ENCODE measurements at places on chromosomes 13 and 19.

- no peak for DNase-seq
Measured at GRCh38 chr19:15137777-15138176, 30.6 kb downstream of the SYDE1 start.

DNA sequence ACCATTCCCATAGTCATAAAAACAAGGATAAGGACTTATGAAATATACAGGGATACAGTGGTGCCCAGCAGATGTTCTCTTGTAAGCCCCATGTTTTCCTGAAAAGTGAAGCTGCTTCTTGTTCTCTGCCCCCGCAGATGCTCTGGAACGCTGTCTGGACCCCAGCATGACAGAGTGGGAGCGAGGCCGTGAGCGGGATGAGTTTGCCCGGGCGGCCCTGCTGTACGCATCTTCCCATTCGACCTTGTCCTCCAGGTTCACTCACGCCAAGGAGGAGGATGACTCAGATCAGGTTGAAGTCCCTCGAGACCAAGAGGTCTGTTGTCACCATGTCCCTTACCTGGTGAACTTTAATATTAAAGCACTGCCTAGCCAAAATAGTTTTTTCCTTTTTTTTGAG lies 20.3 kb upstream of the WDR88 start:
- DNase-seq: no peak

- no peak for DNase-seq
Measured at GRCh38 chr19:28929006-28929405, 283.9 kb downstream of the UQCRFS1 start.

- DNase-seq: no peak
Measured at GRCh38 chr19:7978179-7978825, 27.1 kb downstream of the ELAVL1 start.

DNA sequence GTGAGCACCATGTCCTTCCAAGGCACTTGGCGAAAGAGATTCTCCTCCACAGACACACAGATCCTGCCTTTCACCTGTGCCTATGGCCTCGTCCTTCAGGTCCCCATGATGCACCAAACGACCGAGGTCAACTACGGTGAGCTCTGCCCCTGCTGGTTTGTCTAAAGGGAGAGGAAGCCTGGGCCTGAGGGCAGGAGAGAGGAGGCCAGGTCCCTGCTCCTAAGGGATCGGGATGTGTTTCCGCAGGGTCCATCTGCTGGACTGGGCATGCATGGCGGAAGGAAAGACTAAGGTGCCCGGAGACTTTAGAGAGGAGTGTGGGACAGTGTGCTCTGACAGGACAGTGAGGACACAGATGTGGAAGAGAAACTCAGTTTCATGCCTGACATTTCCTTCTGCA lies 7.6 kb downstream of the SERPINE3 start:
- no peak for DNase-seq

GRCh38 chr19:30408734-30409301 lies 36.6 kb downstream of the ZNF536 start:
- DNase-seq: no peak

DNA sequence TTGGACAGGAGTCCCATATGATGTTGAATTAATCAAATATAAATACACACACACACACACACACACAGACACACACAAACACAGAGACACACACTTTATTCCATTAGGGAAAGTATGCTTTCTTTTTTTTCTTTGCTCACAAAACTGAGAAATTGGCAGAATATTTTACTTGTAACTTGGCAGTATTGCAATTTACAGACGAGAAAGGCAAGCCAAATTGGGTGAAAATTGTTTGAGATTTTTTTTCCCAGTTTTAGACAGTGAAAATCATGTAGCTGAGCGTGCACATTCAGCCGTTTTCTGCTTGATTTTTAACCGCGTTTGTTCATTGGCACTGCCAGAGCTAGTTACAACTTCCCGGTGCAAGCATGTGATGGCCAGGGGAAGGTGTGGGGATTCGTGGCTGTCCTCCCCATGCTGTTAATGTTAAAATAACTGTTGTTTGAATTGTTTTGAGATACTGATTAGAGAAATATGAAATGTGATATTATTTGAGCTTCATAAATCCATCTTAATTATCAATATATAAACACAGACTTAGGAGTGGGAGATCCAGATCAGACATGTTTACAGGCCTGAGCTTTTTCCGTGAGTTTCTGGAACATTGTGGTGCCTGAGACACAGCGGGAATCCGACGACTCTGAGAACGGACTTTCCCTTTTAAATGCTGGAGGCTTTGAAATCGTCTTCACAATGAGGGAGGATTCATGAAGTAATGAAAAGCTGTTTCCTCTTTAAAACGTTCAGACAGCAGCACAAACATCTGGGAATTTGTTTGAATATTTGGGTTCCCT lies 125.5 kb downstream of the KCNRG start:
- no peak for DNase-seq

GRCh38 chr13:111901267-111901915 lies 165.6 kb upstream of the SOX1 start:
- DNase-seq: no peak

DNA sequence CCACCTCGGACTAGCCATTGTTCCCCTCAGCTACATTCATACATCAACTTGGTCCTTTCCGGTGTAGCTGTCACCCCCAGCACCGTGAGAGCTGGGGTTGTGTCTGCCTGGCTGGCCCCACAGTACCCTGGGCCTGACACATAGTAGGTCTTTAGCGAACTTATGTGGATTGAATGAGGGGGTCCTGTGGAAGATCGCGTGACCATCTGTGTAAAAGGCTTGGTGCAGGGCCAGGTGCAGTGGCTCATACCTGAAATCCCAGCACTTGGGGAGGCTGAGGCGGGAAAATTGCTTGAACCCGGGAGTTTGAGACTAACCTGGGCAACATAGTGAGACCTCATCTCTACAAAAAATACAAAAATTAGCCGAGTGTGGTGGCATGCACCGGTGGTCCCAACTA lies 2.0 kb downstream of the SMARCA4 start:
- no peak for DNase-seq

DNA sequence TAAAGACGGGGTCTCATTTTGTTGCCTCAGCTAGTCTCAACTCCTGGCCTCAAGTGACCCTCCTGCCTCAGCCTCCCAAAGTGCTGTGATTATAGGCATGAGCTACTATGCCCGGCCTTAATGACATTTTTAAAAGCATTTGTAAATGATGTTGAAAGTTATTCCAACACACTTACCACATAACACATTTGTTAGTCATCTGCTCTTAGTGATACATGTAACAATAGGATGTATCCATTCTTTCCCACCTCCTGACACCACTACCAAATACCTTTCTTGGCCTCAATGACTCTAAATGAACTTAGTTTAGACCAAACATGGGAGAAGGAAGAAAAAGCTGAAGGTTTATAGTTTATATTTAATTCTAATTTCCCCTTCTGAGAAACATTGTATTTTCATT lies 59.8 kb upstream of the MEDAG start:
- DNase-seq: no peak

DNA sequence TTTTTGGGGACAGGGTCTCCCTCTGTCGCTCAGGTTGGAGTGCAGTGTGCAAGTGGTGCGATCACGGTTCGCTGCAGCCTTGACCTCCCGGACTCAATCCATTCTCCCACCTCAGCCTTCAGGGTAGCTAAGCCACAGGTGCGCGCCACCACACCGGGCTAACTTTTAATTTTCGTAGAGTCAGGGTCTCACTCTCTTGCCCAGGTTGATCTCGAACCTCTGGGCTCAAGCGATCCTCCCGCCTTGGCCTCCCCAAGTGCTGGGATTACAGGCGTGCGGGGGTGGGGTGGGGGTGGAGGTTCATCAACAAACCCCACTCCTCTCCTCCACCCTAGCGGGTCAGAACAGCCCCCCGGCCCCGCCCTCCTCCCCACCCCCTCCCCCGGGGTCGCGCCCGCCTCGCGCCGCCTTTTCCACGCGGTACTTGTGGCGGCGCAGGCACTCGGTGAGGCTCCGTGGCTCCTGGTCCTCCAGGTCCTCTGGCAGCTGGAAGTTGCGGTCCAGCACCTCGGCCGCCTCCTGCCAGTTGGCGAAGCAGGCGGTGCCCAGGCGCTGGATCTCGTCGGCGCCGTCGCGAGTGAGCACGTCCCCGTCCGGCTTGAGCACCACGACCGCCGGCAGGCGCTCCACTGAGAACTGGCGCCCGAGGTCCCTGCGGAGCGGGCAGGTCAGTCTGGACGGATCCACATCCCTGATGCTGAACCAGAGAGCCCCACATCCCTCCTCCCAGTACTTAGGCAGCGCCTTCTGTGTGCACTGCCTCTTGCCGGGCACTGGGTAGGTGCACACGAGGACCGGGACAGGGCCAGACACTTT lies 5.2 kb downstream of the NXNL1 start:
- DNase-seq: no peak

- DNase-seq: no peak
Measured at GRCh38 chr19:18119717-18120105, 22.1 kb downstream of the MAST3 start.

- DNase-seq: no peak
Measured at GRCh38 chr13:71785361-71785760, 81.6 kb downstream of the DACH1 start.

DNA sequence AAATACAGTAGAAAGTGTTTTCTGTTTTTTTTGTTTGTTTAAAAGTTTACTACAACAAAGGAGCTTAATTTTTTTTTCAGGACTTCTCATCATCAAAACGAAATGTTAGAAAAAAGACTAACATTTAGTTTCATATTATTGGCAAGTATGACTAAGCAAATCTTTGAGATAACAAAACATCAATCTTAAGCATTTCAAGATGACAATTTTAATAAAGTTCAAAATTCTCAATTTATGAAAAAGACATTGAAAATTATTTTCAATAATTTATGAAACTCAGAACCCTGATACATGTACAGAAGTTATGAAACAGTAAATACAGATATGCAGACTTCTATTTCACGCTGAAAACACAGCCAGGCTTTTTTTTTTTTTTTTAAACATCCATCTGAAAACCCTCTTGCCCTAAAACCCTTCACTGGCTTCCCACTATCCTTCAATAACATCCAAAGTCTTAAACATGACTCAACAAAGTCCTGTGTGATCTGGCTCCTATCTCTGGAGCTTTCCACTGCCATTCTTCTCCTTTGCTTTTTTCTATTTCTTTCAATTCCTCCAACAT lies 3.9 kb downstream of the RBM26 start:
- no peak for DNase-seq

DNA sequence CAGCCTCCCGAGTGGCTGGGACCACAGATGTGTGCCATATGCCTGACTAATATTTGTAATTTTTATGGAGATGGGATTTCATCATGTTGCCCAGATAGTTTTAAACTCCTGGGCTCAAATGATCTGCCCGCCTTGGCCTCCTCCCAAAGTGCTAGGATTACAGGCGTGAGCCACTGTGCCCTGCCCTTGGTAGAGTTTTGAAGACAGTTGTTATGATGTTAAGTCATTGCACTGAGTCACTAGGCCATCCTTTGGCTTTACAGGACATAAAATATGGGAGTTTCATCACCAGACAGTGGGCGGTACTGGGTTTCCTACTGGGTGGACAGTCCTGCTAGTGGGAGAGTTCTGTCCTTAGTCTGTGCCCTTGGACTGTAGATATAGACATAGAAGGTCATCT lies 282.5 kb downstream of the ATP8A2 start:
- no peak for DNase-seq

DNA sequence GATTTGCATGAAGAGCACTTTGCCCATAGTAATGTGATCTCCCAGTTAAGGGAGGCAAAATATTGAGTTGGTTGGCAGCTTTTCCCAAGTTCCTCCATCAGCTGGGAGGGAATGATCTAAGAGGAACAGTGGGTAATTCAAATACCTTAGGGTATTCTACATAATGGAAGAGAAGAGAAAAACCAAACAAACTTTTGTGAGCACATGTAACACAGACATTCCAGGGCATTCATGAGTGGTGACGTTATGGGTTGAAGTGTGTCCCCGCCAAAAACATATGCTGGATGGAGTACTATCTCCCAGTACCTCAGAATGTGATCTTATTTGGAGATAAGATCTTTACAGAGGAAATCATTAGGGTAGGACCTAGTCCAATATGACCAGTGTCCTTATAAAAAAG lies 220.1 kb downstream of the FOXO1 start:
- DNase-seq: no peak
